ENCODE measurements at places on chromosomes 4 and X.

DNA sequence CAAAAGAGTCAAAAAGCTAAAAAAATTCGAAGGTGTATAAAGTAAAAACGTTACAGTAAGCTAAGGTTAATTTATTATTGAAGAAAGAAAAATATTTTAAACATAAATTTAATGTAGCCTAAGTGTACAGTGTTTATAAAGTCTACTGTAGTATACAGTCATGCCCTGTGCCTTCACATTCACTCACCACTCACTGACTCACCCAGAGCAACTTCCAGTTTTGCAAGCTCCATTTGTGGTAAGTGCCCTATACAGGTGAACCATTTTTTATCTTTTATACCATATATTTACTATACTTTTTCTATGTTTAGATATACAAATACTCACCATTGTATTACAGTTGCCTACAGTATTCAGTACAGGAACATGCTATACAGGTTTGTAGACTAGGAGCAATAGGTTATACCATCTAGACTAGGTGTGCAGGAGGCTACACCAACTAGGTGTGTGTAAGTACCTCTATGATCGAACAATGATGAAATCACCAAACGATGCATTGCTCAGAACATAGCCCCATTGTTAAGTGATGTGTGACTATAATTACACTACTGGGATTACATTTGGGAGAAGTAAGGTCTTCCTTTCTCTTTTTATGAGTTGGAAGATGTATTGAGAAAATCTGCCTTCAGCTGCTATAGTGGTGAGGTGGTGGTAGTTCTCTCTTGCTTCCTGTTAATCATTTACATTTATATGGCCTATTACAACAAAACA, 27.2 kb downstream of the TMSB4X start:
- DNase-seq = no peak

DNA sequence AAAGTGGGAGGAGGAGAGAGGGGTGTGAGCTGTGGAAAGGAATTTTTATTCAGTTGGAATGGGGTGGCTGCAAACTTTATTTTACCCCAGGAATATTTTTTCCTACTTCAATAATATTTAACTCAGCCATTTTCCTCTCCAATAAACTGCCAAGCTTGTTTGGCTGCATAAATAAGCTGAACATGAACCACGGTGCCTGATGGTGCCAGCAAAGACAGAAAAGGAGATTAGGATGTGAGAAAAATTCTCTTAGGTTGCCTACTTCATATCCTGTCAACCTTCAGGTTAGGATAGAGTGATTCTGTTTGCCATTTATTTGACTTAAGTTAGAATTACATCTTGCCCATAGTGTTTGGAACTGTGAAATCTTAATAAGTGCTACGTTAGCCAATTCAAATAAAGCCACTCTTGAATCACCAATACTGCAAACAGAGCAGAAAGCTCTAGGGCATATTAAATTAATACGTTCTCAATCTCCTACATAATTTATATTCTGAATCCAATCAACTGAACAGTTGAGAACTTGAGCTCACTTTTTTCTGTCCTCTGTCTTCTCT, 195.1 kb downstream of the ARHGAP24 start:
- no peak for DNase-seq

GRCh38 chr4:10949039-10949733, 264.6 kb upstream of the CLNK start:
- no peak for DNase-seq

GRCh38 chr4:114595921-114596320, 2.7 kb upstream of the UGT8 start:
- no peak for DNase-seq

Measured in urothelium cell line (cell line).